ENCODE measurements at places on chromosomes 13 and 19.

GRCh38 chr19:16168465-16169081, 4.8 kb downstream of the CIB3 start:
- no peak for DNase-seq

GRCh38 chr19:45180936-45181335, 2.4 kb downstream of the BLOC1S3 start:
- DNase-seq, result no peak

DNA sequence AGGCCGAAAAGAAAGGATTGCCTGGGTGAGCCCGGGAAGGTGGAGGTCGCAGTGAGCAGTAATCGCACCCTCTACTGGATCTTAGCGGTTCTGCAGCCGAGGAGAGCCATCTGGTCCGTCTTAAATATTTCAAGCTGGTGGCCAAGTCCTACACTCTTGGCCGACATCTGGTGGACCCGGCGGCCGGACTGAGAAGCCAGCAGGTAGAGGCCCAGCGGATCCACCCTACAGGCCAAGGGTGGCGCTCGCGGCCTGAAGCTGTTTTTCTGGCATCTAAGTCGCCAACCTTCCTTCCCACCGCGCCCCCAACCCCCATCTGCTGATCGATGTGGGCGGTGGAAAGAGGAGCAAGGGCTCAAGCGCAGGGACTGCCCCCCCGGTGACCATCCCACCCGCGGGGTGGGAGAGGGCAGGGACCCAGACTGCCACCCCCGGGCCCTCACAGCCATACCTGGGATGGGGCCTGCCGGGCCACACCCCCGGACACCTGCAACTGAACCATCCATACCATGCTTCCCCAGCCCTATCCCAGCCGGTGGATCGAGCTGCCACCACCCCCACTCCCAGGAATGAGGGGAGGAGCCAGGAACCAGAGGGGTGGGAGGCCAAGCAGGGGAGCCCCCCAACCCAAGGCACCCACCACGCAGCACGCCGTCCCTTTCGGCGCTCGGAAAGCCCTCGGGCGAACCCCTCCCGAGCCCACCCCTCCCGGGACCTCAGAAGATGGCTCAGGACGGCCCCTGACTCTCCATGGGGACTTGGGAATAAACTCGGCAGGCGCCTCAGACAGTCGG, 46.3 kb upstream of the ZNF730 start:
- DNase-seq, result no peak

DNA sequence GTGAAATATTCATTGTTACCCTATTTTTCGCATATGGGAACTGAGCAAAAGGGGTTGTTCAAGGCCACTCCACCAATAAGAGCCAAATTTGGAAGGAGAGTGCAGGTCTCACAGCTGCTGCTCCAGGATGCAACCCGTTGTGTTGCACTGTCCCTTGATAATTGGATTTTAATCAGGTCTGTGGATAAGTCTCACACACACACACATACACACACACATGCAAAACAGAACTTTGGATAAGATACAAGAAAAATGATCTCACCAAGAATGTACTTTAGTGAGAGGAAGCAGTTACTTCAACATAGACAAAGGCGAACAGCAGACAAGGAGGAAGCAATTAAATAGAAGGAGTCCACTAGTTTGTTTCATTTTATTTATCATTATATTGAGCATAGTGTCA, 127.3 kb upstream of the EDNRB start:
- DNase-seq, result no peak

- no peak for DNase-seq
These were observed 27.2 kb downstream of the MYH14 start for GRCh38 chr19:50230379-50231351.

DNA sequence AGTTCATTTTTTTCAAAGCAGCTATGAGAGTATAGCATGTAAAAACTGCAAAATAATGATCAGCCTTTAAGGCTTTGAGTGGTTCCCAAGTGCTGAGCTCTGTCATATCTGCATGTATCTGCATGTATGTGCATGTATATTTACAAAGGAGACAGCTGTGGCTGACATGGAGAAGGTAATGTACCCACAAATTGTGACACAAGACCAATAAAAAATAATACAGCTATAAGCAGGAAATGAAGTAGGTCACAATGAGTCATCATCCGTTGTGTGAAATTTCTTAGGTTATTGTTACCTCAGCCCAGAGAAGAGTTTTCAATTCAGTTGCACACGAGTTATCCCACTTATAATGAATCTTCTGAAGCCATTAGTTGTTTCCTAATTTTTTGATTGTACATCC, 60.9 kb upstream of the MED4 start:
- DNase-seq, result no peak

GRCh38 chr19:963486-963951, 20.6 kb upstream of the WDR18 start:
- DNase-seq, result no peak

- no peak for DNase-seq
These were observed 610 bp downstream of the ZNF791 start for GRCh38 chr19:12611361-12611699.

- DNase-seq, result peak; percentile 87
These were observed at the start of gene SLC25A23 for GRCh38 chr19:6459262-6460098. Gene SLC25A23 (minus strand): TSS chr19:6459792. CDS start chr19:6459628, 164 bp downstream.

- DNase-seq, result no peak
These were observed 839.4 kb upstream of the GPC6 start for GRCh38 chr13:92387245-92387644.

GRCh38 chr19:18785179-18786124, 5.7 kb downstream of the COMP start:
- peak; percentile 91 for DNase-seq

All from GM19239 (cell line).